ENCODE measurements at places on chromosomes 7 and 10. TPM values are rescaled to one million over a fixed set of nuclear protein-coding genes. Genes with fewer than 3 reads are reported as not detected.

- DNase-seq, result no peak
These were observed 72.1 kb upstream of the INHBA start for GRCh38 chr7:41774966-41775365.

- DNase-seq, result peak; percentile 35
These were observed 3.1 kb downstream of the ADIRF start for GRCh38 chr10:86971232-86971991.

DNA sequence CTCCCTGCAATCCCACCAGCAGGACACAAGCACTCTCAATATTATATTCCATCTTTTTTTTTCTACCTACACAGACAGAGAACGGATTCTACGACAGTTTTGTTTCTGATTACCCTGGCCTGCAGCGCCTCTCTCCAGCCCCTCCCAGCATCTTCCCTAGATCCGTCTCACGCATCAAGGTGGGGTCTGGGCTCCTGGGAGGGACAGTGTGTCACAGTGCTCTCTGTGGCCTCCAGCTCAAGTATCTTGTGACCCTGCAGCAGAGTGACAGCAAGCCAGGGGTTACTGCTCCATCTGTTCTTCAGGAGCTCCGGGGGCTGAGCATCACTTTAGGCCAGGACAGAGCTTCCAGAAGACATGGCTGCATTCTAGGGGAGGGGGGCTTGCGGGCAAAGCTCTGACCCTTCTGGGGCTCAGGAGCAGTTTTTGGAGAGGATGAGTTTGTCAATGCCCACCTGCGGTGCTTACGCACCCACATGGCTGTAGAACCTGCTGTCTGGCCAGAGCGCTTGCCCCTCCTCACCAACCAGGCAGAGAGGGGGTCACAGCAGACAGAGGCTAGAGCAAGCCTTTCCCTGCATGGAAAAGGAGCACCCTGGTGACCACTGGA is 22.6 kb downstream of the MYO1G start:
- DNase-seq, result no peak

DNA sequence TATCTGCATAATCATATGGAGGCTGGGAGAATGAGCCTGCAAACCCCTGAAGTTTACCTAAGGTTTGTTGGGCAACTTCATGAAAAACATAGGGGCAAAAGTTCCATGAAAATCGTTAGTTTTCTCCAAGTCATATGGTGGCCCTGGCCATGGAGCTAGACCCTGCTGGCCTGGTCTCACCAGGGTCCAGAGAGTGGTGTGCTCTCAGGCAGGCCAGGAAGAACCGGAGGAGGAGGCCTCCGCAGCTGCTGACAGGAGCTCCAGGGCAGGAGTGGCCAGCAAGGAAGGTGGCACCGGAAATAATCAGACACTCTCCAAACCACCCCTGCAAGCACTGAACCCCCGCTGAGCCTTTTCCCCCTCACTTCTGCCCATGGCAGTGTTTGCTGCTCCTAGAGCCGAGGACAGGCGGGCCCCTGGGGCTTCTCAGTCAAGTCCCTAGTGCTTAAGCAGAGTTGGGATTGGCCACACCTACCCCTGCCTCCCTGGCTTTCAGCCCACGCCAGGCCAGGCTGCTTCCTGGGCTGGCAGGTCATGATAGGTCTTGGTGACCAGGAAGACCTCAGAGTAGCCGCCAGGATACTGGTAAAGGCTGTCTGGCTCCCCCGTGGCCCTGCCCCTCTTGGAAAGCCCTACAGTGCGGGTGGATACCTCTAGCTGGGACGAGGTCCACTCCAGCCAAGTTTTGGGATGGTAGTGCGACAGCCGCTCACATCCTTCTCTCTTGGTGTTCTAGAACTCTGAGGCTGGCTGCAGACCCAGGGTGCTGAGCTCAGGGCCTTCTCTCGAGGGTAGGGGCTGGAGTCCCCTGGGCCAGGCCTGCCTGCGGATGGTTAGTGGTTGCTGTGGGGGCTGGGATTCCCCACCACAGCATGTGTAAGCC is 242.8 kb downstream of the MGMT start:
- DNase-seq, result no peak

The AKR1C8 gene
- 0.21 TPM for total RNA-seq

GRCh38 chr10:29646960-29647461 is 12.2 kb upstream of the SVIL start:
- DNase-seq, result no peak

DNA sequence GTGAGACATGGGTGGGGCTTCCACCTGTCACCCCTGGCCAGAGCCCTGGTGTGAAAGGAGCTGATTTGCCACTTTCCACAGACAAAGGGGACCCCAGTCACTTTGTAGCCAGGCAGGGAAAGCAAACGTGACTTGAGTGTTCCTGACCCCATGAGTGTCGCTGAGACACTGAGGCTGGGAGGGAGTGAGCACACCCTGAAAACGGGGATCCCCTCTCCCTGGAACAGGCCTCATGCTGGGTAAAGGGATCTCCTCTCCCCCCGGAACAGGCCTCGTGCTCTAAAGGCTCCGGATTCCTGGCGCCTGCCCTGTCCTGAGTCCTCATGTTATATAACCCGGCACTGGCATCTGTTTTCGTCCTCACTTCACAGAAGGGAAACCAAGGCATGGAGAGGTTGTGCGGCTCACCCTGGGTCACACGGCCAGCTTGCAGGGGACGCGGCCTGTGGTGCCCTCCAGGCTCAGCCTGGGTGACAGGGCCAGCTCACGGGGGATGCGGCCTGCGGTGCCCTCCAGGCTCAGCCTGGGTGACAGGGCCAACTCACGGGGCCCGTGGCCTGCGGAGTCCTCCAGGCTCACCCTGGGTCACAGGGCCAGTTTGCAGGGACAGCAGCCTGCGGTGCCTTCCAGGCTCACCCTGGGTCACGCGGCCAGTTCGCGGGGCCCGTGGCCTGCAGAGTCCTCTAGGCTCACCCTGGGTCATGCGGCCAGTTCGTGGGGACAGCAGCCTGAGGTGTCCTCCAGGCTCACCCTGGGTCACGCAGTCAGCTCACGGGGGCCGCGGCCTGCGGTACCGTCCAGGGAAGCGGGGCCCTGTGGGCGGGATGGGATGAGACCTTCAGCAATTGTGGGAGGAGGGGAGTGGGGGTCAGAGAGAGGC is 104.7 kb downstream of the PDGFA start:
- DNase-seq, result no peak

DNA sequence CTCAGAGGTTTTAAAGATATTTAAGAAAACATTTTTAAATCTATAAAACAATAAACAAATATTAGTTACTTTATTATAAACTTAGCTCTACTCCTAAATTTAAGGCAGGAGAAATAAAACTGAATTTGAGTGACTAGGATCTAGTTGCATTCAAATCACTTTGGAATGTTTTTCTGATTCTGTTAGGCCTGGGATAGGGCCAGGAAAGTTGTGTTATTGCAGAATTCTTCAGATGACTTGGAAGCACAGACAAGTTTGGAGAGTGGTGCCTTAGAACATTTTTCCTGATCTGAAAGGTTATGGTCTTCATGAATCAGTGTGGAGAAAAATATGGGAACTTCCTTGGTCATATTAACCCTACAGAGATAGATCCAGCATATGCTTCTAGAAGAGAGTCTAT is 15.6 kb upstream of the SLC25A13 start:
- DNase-seq, result no peak

The SLC16A12 gene
- 0.75 TPM for total RNA-seq

The GPR15LG gene
- not detected for total RNA-seq

DNA sequence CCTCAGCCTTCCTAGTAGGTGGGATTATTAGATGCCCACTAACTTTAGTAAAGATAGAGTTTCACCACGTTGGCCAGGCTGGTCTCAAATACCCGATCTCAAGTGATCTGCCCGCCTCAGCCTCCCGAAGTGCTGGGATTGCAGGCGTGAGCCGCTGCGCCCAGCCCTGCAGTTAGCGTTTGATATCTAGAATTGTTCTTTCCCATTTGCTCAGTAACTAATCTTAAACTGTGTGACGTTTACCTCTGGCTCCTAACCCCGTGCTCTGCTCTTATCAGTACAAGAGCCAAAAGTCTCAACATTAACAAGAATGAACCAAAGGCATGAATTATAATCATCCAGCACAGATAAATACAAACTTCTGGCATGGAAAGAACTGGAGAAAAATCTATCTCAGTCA is 47.4 kb downstream of the IGF2BP3 start:
- DNase-seq, result no peak

The INA gene
- 9.2 TPM for total RNA-seq

The FAM25A gene
- not detected for total RNA-seq

GRCh38 chr10:90222372-90222771 is 521.0 kb downstream of the KIF20B start:
- DNase-seq, result no peak

DNA sequence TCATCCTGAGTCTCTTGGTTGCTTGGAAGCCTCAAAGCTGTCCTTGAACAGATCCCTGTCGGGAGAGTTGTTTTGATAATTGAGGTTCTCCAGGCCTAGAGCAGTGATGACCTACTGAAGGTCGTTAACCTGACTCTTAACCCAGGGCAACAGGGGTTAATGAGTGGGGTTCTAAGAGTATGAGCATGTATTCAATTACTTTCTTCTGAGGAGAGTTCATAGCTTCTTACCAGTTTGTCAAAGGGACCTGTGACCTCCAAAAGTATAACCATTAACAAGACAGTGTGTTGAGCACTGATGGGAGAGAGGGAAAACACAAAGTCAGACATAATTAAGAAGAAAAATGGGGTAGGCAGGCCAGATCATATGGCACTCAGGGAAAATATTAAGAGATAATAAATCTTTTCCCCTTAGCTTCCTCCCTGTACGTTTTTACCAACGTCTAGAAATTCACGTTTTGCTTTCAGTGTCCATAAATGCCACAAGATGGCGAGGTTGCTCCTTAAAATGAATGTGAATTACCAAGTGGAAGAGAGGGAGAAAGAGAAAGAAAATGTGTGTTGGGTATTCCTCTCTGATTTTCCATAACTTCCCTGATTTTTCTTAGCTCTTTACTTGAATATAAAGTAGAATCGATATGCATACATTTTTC is 97.6 kb downstream of the SUGCT start:
- peak; percentile 38 for DNase-seq

GRCh38 chr7:132433301-132433700 is 143.0 kb downstream of the PLXNA4 start:
- no peak for DNase-seq

The GOLGA7B gene
- total RNA-seq, result 2.7 TPM

- peak; percentile 89 for DNase-seq
These were observed 79.8 kb downstream of the ABI1 start for GRCh38 chr10:26780793-26781601.

DNA sequence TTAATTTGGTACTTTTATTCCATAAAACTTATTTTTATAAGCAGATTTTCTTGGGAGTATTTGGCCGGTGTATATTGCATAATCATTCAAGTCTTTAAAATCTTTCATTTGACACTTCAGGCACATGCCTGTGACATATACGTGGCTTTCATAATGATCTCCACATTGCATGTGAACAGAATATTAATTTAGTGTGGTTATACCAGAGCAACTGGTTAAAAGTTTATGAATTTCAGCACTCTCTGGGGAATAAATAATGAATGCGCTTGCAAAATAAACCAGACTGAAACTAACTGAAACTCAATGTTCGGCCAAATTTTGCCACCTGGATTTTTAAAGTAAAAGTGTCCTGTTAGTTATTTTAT is 242.3 kb downstream of the GLI3 start:
- no peak for DNase-seq

GRCh38 chr10:113857210-113857609 is 2.7 kb downstream of the NHLRC2 start:
- no peak for DNase-seq

- no peak for DNase-seq
These were observed 80.1 kb upstream of the MKRN1 start for GRCh38 chr7:140559410-140559809.

DNA sequence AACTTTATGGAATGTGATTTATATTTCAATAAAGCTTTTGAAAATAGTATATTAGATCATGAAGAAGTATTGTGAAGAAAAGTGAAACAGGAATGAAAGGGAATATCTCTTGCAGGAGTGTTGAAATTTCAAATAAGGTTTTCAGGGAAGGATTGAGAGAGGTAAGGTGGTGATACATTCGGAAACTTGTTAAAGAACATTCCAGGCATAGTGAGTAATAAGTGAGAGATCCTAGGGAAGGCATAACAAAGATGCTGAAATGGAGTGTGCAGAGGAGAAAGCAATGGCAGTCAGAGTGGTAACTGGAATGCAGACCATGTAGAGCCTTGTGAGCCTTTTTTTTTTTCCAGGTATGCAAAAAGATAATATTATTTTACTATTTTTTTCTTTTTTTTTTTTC is 4.1 kb downstream of the OR9A4 start:
- DNase-seq, result no peak

- DNase-seq, result no peak
These were observed 68.9 kb upstream of the LEP start for GRCh38 chr7:128172151-128172550.

The GIMAP8 gene
- total RNA-seq, result not detected

DNA sequence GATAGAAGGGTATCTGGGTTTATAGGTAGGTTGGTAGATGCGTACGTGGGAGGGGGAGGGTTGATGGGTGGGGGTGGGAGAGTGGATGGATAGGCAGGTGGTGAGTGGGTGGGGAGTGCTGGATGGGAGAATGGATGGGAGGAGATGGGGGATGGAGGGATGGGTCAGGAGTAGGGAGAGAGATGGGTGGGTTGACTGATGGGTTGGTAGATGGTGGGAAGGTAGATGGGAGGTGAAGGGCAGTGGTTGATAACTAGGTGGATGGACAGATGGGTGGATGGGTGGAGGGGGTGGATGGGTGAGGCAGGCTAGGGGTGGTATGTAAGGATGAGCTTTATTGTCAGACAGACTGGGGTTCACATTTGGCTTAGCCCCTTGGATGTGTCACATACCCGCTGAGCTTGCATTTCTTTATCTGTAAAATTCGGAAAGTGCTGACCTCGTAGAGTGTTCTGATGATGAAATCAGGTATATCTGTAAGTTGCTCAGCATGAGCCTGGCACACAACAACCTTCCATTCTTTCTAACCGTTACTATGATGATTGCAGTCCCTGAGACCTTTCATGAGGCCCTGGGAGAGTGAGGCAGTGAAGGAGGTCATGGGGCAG is 34.3 kb downstream of the SLIT1 start:
- no peak for DNase-seq

DNA sequence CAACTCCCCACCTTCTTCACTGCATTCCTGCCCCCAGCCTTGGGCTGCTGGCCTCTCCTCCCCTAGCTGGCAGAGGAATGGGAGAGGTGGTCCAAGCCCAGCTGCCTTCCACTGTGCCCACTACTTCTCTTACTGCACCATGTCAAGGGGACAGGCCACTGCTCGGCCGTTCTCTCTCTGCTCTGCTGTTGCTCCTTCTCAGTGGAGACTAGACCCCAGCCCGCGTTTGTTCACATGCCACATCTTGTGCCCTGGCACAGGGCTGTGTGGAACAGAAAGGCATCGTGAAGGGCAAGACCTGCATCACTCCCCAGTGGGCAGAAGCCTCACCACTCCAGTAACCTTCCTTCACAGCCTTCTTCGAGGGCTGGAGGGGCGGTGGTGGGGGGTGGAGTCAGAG is 711 bp upstream of the CDHR3 start:
- no peak for DNase-seq

DNA sequence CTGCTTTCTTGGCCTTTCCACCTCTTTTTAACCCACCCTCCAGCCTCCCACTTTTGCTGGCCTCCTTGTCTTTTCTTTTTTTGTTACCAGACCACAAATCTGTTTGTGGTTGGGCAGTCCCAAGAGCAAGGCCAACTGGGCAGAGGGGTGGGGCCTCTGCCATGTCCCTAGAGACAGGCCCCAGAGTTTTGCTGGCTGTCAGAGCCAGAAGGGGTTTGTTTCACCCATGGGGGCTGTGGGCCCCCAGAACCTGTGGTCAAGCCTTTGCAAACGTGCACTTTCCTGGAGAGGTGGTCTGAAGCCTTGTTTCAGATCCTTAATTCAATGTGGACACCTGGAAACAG is 10.3 kb downstream of the ZMIZ1 start:
- DNase-seq, result no peak

- no peak for DNase-seq
These were observed 135.0 kb downstream of the DYNC1I1 start for GRCh38 chr7:95907337-95907736.

GRCh38 chr10:44674536-44675386 is 236.4 kb upstream of the TMEM72 start:
- DNase-seq, result no peak

The IQCE gene
- total RNA-seq, result 20.0 TPM
